ENCODE measurements at places on chromosomes 3 and 15.

GRCh38 chr3:66338927-66339326 lies 118.1 kb downstream of the SLC25A26 start:
- no peak for DNase-seq

GRCh38 chr3:19213603-19214220 lies 65.4 kb downstream of the KCNH8 start:
- no peak for DNase-seq

DNA sequence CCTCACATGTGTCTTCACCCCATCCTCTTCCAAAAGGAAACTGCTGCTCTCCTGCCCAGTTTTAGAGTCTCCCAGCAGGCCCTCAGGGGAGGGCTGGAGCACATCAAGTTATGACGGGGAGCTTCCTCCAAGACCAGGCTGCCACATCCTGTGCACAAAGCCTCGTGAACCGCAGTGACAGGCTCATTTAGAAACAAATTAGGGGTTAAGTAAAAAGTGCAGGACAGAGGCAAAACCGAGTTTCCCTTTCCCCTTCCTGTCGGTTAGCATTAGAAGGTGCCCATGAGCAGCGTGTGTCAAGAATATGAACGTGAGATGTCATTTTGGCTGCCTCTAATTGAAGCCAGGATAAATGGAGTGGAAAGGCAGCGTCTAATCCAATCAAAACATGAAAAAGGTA lies 199.7 kb downstream of the ARRDC4 start:
- no peak for DNase-seq

DNA sequence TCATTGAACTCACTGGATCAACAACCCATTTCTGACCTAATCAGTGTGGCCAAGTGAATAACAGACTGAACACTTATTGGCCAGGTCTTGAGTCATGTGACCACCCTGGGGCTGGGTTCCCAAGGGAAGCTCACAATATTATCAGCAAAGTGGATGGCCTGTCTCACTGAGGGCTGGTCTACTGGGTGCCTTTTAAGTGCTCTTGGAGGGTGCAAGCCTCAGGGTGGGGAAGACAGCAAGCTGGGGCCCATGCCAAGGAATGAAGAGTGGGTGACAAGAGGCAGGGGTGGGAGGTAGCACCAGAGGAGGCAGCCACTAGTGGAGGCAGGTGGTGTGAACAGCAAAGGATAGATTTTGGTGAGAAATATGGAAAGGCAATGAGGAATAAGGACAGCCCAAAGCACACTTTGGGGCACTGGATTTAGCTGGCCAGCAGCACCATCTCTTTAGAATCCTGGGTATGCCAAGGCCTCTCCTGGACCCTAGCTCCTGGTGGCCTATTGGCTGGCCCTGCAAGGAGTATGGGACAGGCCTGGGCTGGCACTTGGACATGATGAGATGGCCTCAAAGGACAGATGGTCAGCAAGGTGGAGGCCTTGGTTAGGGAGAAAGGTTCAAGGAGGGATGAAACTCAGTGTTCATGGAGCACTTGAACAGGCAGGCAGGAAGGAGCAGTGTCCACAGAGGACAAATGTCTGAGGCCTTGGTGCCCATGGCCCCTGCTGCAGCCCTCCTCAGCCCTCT lies 34.2 kb downstream of the HMCES start:
- no peak for DNase-seq

- DNase-seq = no peak
Measured at GRCh38 chr15:58447271-58448010, 15.7 kb downstream of the LIPC start.

DNA sequence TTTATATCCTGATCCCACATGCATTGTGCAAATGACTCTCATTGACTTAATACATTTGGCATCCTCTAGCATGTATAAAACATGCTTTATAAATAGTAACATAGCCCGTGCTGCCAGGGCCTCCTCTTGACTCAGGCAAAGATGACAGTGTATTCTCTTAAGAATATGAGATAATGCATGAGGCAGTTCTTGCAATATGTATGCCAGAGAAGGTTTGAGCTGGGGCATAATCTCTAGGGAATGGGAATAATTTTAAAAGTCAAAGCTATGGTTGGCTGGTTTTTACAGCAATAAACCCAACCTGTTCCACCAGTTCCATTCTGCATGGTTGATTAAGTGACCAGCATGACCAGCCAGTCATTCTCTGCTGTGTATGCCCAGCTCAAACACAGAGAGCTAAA lies 179.0 kb upstream of the PFN2 start:
- DNase-seq = no peak

DNA sequence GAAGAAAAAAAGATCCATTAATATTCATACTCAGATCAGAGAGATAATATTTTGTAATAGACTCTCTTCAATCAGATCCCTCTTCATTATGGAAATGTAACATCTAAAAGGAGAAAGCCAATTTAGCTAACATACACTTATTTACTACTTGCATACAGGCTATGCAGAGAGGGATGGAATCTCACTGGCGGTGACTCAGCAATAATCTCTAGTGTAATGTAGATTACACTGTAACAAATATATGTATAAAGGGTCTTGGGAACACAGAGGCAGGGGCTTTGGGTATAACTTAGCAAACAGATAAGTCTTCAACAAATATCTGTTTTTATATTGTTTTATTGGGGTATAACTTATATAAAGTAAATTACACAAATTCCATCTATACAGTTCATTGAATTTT lies 69.6 kb downstream of the CGNL1 start:
- DNase-seq = no peak

DNA sequence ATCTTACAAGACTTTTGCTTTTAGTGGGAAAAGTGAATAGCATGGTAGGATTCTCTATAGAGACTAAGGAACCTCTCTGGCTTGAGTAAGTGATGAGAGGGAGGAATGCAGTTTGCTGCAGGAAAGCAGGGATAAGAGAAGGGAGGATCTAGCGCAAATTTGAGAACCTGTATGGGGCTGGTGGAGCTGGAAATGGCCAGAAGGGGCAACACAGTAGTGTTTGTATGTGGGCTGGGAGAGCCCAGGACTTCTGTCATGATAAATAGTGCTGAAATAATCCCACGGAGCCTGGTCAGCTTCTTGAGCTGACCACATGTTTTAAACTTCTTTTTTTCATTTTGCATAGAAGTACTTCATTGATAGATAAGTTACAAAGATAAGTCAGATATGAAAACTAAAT lies 11.2 kb upstream of the SHC4 start:
- no peak for DNase-seq

DNA sequence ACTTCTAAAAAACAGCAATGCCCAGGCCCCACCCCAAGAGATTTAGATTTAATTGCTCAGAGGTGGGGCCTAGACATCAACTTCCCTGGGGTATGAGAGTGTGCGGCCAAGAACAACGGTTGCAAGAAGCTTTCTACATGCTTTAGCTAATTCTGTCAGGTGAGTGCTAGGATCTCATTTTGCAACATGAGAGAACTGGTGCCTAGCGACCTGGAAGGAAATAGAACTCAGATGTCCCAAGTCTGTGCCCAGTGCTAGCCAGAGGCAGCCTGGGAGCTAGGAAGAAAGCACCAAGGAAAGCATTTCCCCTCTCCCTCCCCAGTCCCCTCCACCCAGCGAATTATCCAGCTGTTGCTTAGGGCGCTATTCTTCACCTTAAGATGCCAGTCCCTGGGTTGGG lies 22.9 kb upstream of the HRH1 start:
- no peak for DNase-seq

DNA sequence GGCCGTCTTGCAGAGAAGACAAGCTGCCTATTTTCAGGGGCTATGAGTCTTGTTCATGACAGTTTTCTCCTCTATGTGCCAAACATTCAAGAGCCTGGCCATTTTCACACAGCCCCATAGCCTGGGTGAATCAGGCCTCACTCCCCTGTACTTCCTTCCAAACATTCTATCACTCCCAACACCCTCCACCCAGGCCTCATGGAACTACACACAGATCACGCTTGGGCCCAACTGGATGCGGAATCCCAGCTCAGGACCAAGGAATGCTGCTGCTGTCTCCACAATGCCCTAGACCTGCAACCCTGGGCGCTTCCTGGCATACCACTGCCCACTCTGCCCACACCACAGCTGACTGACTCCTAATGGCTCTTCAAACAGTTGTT lies 39.4 kb upstream of the PCSK6 start:
- DNase-seq = no peak

DNA sequence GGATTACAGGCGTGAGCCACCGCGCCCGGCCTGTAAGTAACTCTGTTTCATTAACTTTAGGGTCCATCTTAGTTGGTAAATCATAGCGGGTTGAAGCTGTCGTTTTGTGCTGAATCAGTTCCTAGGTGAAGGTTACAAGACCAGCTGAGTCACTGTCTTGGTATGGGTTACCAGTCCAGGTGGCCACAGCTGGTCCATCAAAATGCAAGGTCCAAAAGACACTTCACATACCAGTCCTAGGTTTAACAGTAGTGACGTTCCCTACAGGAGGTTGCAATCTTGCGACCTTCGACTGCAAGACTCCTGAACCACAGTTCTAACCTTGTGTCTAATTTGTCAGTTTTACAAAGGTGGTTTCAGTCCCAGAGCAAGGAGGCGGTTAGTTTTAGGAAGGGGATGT lies 160.1 kb upstream of the ATP10A start:
- DNase-seq = no peak

Measured in right kidney (tissue), 9 donors.